ENCODE measurements at places on chromosomes 11 and 22.

DNA sequence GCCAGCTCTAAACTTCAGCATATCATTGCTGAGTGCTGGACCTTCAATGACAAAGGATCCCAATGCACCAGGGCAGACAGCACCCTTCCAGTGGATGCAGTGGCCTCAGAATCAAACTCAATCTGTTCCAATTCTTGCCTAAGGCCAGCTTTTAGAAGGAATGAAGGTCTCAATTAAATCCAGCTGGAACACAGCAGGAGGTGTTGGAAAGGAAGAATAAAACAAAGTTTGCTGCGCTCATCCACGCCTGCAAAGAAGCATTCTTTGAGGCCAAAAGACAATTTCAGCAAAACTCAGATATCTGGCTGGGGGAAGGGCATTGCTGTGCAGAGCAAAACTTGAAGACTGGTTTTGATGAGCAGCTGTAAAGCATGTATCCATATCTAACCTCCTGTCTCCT is 120.7 kb downstream of the CCDC81 start:
- DNase-seq: no peak

- DNase-seq: peak; percentile 51
Observed at GRCh38 chr22:26835929-26836528, 178.6 kb downstream of the MIAT start.

GRCh38 chr11:73810637-73811036 is 23.0 kb downstream of the MRPL48 start:
- peak; percentile 18 for DNase-seq

DNA sequence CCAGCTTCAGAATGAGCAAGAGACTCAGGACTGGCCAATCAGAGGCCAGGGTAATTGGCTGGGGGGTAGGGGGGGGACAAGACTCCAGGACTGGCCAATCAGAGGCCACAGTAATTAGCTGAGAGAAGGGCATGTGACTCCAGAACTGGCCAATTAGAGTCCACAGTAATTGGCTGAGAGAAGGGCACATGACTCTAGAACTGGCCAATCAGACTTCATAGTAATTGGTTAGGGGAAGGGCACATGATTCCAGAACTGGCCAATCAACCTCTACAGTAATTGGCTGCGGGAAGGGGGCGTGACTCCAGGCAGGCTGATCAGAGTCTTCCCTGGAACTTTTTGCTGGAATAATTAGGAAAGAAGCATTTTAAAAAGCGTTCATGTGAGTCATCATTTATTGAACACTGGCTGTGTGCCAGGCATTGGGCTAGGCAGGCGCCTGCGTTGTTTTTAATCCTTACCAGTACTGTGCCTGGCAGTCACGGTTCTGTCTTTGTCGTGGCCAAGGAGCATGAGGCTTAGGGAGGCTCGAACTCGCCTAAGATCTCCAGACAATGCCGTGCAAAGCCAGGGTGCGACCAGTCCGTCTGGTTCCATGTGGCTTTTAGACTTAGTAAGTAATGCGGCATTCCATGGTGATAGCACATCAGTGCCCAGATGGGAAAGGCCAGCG is 508.1 kb downstream of the TBC1D22A start:
- no peak for DNase-seq

DNA sequence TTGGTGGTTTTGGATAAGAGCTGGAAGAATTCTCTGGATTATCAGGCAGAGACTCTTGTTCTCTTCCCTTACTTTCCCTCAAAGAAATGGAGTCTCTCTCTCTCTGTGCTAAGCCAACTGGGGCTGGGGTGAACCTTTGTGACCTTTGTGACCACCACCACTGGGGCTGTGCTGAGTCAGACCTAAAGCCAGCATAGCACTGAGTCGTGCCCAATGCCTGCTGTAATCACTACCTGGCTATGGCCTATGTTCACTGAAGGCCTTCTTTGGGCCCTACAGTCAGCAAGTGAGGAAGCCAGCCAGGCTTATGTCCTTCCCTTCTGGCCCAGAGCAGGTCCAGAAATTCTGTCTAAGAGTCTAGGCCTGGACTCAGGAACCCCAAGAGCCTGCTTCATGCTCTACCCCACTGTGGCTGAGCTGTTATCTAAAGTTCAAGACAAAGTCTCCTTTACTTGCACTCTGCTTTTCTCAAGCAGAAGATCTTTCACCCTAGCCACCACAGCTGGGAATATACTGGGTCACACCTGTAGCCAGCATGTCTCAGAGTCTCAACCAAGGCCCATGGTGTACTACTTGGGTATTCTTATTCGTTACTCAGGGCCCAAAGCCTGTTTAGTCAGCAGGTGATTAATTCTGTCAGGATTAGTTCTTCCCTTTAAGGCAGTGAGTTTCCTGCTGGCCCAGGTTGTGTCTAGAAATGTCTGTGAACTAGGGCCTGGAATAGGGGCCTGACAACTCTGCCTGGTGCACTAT is 86.0 kb downstream of the EHF start:
- no peak for DNase-seq

- DNase-seq: no peak
Observed at GRCh38 chr22:46933040-46933930, 170.8 kb downstream of the TBC1D22A start.

DNA sequence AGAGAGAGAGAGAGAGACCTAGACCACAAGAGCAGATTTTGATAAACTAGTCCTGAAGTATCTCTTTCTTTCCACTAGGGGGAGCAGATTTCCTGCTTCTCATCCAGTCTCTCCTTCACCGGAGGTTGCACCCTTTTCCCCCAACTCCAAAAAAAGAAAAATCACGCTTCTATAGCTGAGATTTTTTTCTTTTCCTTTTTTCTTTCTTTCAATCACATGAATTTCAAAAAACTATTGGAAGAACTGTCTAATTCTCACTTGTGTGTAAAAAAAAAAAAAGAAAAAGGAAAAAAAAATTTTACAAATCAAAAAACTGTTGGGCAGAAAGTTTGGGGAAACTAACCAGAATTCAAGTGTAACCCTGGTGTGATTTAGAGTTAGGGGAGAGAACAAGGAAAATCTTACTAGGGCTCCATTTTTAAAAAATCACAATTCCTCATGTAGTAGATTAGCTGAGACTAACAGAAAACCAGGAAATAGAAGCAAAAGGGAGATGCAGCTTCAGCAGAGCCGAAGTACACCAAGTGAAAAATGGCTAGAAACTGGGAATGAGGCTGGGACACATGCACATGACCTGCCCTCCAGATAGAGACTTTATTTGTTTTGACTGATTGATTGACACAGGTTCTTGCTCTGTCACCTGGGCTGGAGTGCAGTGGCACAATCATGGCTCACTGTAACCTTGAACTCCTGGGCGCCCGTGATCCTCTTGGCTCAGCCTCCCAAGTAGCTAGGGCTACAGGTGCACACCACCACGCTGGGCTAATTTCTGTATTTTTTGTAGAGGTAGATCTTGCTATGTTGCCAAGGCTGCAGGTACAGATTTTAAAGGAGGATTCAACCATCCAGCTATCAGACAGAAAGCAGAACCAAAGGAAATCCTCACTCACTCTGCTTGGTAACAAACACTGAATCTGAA is 27.1 kb downstream of the SDHD start:
- DNase-seq: peak; percentile 45
